ENCODE measurements at places on chromosomes 3 and 15.

DNA sequence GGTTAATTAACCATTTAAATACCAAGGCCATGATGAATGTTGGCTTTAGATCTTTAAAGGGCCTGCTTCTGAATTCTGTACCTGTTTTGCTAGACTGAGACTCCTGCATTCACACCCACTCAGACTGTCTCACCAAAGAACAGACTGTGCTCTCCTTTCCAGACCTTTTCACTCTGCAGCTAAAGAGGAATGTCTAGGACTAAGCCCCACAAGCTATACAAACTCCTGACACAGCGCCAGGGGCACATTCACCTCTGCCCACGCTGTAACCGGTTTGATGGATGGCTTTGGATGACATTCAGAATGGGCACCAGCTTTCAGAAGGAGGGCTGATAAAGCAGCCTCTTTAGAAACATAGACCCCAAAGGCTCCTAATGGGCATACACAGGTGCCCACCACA lies 200.1 kb downstream of the KCNMB2 start:
- no peak for DNase-seq

DNA sequence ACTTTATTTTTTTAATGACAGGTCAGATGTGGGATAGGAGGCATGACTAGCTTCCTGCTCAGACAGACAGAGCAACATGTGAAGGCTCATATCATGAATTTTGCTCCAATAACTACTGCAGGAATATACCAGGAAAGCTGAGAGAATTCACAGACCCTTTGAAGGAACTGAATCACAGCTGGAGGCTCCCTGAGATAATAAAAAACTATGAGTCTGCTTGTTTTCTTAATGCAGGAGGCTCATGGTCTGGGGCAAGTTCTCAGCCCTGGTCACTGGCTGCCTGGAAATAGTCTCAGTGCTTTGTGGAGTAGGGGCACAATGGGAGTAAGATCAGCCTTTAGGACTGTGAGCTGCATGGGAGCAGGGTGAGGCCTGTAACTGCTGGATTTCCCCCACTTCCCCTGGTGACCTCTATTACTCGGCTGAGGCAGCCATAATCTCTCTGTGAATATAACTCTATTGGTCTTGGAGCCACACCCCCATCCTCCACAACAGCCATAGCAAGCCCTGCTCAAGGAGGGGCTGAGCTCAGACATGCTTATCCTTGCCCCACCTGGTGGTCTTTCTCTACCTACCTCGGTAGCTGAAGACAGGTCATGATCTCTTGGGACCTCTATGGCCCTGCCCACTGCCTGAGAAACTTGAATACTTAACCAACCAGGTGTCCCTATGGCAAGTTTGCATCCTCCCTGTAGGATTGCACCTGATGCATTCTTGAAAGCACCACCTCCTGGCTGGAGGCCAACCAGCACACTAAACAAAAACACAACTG lies 281.6 kb upstream of the TMCO5A start:
- DNase-seq = no peak

DNA sequence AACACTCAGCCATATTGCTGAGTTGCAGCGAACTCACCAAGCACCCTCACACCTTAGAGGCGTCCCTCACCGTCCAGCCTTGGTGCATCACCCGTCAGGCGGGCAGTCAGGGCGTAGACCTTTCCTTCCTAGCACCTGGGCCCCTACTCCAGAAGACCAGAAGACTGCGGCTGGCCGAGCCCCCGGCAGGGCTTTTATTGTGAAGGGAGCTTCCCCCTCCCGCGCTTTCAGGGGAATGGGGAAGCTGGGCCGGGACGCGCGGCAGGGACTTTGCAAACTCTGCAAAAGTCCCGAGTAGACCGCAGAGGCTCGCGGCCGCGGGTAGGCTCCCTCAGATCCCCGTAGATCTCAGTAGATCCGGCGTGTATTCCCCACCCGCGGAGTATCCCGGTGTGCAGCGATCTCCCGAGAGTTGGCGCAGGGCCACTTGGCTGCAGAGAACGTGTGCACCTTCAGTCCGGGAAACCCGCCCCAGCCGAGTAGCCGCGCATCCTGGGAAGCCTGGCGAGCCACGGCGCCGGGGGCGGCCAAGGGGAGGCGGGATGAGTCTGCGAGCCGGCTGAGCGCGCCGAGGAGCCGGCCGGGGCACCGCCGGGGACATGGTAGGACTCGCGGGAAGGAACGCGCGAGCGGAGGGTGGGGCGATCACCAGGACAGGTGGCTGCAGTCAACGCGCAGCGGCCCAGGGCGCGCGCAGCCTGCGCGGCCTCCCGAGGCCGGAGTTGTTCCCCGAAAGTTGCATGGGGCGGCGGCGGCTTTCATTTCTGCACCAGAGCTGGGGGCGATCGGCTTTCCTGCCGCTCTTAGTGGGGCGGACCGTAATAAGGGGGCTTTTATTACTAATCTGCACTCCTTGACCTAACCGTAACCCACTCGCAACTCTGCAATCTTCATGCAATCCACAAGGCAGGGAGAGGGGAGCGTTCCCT lies at the start of gene GASK1A:
Gene GASK1A, plus strand, starts transcription at position 268 of the 929 bp plus-strand sequence. Its CDS starts 332 bp downstream, at position 600.
- DNase-seq = peak; percentile 78

- DNase-seq = peak; percentile 56
Measured at GRCh38 chr3:107661447-107662123, 138.8 kb downstream of the BBX start.

DNA sequence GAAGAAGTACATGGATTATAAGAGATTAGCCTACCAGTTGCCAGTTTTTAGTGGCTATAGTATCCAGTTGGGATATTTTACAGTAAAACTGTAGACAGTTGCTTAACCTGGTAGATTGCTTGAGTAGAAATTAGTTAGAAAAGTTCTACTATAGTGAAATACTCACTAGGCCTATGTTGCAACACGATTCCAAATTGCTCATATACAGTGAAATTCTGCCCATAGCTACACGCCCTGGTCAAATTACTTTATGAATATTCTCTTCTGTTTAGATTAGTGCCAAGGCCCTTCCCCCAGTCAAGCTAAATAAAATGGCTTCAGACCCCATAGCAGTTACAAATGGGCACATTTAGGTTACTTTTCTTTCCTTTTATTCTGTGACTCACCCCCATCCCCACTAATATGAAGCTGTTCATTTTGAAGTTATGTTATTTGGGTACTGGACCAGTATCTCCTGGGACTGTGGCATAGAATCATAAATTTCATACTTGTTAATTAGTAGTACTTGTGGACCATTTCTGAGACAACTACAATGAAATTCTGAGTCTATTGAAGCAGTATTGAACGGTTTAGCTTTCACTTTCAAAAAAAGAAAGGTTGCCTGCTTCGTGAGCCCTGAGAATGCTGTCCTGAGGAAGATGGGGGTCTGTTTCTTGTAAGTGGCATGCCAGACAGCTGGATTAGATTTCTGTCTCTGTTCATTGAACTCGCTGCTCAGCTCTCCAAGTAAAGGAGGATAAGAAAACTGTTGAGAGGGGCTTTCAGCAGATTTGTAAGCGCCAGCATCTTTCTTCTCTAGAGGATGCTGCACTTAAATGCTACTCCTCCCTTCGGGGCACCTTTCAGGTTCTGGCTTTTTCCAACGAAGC lies 65.8 kb upstream of the CFAP20DC start:
- no peak for DNase-seq

GRCh38 chr3:150227839-150228238 lies 180.3 kb upstream of the TSC22D2 start:
- peak; percentile 74 for DNase-seq

DNA sequence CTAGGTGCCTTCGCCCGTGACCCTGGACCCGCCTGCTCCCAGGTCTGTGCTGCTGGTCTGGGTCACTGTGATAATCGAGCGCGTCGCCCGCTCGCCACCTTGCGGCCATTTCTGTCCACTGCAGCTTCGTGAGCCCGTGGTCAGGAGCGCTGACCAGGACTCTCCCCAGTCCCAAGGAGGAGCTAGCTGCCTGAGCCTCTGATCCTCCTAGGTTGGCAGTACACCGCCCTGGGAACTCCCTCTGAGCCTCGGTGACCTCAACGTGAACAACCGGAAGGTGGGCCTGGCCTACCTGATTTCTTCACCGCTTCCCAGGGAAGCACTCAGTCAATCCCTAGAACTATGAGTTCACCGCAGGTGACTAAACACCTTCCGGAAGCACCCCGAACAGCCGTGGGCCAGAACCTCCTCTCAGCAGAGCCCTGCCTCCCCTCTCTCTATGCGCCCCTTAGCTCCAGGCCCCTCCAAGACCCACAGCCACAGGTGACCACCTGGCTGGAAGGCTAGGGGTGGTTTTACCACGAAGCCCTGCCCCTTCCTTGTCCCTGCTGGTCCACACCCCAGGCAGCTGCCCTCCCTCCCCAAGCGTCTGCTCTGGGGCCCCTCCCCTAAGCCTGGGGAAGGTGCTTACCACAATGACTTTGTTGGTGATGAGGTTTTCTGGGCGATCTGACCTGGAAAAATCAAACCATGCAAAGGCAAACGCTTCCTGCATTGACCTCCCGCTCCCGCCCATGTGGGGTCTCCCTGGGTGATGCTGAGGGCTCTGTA lies 9.7 kb downstream of the PLA2G4D start:
- peak; percentile 84 for DNase-seq

DNA sequence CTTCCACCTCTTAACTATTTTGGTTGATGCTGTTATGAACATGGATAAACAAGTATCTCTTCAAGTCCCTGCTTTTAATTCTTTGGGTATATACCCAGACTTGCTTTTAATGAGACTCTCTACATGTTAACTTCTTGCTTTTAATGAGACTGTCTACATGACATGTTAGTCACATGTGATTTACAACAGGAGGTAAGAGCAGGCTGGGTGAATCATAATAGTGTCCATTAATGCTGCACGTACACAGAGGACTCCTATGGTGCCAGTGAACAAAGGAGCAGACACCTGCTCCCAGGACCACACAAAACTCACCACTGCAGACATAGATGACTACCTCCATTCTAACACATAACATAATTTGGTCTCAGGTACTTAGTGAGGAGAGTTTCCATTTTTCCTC lies 273.4 kb upstream of the NSMCE3 start:
- DNase-seq = no peak

GRCh38 chr3:143071776-143072175 lies 47.8 kb upstream of the CHST2 start:
- DNase-seq = no peak

- DNase-seq = no peak
Measured at GRCh38 chr3:25610167-25610566, 54.5 kb downstream of the TOP2B start.

DNA sequence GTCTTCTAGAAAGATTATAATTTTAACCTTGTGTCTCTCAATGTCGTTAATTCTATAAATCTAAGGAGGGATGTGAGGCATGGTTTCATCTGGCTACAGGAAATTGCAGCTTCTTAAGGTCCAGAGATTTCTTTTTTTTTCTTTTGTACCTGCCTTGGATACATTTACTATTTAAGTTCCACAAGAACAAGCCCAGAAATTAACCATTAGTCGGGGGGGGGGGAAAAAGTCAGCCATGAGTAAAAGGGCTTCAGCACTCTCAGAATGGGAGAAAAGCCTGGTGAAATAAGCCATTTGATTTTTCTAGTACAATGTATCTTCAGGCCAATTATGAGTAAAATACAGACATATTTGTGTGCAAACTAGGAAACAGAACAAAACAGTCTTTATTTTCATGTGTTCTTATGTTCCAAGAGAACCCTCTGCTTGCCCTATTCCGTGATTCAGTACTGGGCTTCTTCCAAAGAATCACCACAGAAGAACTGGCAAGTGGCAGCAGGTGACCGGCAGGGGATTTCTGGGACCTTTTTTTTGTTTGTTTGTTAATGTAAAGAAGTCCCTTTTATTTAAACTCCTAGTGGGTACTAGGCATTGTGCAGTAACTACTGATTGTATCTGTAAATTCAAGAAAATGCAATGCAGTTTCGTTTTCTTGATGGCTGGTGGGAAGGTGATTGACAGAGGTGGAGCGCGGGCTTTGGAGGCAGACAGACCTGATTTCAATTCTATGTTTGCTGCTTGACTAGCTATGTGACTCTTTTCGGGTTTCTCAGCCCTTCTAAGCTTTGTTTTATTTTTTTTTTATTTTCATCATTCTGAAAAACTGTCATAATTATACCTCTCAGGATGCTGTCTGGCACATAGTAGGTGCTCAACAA lies 82.5 kb downstream of the PEX5L start:
- DNase-seq = no peak

DNA sequence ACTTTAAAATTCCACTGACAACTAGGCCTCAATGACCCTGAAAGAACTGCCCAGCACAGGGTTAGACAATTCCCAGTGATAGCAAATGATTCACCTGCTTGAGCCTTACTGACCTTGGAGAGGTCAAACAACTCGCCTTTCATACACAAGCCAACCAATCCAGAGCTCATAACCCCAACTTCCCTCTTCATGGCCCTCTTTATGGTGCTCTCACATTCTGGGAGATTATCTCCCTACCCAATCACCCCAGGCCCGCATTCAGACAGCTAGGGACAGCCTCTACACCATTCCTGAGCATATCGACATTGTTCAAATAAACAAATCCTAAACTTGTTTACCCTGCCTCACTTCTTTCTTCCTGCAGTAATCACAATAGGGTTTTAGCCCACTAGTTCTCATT lies 32.2 kb upstream of the COLQ start:
- DNase-seq = no peak

DNA sequence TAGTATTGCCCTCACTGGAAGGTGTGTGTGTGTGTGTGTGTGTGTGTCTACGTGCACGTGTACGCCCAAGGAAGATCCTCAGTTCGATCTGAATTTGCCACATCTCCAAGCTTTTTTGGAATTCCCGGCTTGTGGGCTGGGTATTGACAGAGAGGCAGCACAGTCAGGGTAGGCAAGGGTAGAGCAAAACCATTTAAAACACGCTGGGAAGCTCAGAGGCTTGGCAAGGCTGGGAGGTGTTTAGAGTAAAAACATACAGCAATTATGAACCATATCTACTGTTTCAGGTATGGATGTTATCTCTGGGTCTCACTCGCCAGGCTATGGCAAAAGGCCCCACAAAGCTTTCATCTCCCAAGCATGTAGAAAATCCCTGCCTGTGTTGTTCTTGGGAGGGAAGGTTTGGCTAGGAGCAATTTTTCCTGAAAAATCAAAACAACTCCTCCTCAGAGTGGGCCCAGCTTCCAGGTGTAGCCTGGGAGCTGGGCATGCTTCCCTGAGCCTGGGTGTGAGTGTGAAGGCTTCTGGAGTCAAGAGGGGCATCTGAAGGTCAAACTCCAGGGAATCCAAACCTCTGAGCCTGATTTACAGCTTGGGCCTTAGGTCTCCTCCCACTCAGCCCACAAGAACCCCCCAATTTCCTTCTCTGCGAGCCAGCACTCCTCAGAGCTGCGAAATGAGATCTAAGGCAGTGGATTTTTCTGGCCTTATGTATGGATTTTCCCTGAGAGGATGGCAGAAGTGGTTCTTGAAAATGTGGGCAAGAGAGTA lies 244.8 kb upstream of the TPRG1 start:
- DNase-seq = peak; percentile 42
